ENCODE measurements at places on chromosomes 2 and 18.

DNA sequence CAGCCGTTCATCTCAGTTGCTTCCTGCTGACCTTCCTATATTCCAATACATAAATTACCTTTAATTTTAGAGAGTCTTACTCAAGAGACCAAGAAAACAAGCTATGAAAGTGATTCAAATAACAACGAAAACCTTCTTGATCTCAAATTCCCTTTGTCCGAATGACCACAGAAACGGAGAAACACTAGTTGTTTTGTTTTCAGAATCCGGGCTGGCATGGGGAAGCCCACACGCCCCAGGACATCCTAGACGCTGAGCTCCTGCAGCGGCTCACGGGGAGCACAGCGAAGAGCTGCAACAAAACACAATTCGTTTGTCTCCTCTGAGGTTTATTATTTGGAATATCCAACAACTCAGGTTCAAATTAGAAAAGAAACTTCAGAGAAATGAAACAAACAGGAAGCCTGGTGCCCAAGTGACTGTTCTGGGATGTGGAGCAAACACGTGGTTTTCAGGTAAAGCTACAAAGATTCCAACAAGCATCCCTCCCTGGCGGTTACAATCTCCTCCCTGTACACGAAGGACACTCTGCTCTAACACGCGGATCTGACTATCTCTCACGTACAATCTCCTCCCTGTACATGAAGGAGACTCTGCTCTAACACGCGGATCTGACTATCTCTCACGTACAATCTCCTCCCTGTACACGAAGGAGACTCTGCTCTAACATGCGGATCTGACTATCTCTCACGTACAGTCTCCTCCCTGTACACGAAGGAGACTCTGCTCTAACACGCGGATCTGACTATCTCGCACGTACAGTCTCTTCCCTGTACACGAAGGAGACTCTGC lies 237.5 kb downstream of the TWIST2 start:
- no peak for DNase-seq

DNA sequence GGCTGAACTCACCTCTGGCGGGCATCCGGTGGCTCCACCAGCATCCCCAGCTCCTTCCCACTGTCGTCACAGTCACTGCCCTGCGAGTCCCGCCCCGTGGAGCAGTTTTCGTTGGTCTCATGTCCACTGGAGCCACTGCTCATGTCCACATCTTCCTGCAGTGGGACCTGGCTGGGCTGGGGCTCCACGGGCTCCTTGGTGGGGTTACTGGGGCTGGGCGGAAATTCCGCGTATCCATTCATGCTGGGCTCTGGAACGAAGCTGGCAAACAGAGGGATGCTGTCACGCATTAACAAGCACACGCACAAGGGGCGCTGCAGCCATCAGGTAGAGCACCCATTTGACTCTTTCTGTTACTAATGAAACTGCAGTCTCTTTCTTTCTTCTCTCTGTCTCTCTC lies 10.7 kb downstream of the PER2 start:
- no peak for DNase-seq

- DNase-seq = no peak
These were observed 483.6 kb downstream of the EPHA4 start for GRCh38 chr2:221088506-221088905.

GRCh38 chr2:159913900-159914299 lies 115.9 kb upstream of the CD302 start:
- no peak for DNase-seq

- DNase-seq = no peak
These were observed 14.9 kb downstream of the ESPNL start for GRCh38 chr2:238114851-238115660.

GRCh38 chr2:189022053-189022481 lies 47.9 kb downstream of the COL3A1 start:
- DNase-seq = no peak

DNA sequence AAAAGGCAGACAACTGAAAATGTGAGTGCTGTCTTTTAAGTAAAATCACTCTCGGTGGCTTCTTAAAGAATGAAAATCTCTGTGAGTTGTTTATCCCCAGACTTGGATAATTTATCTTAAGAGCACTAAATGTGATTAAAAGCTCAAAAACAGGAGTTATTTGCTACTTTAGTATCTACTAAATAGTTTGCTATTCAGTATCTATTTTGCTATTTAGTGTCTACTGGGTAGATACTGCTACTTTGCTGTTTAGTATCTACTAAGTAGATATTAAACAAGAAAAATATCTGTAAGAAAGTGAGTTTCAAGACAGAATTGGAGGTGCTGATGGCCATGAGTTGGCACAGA lies 1.4 kb upstream of the KCNG3 start:
- no peak for DNase-seq
